ENCODE measurements at places on chromosomes 7 and 10.

DNA sequence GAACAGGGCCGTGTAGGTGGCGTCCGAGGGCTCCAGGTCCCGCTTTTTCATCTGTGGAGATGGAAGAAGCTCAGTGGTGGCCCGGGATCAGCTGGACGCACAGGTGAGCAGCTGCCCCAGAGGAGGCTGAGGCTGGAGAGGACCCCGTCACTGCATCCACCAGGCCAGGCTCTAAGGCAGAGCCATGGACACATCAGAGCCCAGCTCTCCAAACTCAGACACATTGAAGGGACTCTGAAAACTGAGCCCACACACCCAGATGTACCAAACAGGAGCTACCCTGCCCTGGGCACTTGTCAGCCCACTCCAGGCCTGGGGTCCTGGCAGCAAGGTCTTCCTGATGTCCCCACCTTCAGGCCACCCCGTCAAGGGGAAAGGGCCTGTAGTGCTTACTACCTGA is 8.8 kb downstream of the PTCD1 start:
- no peak for DNase-seq

GRCh38 chr7:121954803-121955202 is 81.8 kb downstream of the PTPRZ1 start:
- DNase-seq = no peak

DNA sequence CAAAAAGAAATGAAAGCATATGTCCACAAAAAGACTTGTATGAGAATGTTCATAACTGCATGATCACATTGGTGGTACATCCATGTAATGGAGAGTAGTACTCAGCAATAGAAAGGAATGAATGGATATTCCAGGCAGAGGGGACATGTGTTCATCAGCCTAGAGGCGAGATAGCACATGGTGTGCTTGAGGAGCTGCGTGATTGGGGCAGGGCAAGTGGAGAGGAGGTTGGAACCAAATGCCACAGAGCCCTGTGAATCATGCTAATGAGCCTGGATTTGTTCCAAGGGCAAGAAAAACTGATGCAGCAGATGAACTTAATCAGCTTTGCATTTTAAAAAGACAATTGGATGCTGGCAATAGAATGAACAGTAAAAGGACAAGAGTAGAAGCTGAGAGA is 73.3 kb downstream of the C10orf90 start:
- no peak for DNase-seq

- DNase-seq = no peak
Measured at GRCh38 chr7:87216701-87217508, 2.6 kb downstream of the TMEM243 start.

- no peak for DNase-seq
Measured at GRCh38 chr7:132830941-132831340, 250.9 kb downstream of the CHCHD3 start.

DNA sequence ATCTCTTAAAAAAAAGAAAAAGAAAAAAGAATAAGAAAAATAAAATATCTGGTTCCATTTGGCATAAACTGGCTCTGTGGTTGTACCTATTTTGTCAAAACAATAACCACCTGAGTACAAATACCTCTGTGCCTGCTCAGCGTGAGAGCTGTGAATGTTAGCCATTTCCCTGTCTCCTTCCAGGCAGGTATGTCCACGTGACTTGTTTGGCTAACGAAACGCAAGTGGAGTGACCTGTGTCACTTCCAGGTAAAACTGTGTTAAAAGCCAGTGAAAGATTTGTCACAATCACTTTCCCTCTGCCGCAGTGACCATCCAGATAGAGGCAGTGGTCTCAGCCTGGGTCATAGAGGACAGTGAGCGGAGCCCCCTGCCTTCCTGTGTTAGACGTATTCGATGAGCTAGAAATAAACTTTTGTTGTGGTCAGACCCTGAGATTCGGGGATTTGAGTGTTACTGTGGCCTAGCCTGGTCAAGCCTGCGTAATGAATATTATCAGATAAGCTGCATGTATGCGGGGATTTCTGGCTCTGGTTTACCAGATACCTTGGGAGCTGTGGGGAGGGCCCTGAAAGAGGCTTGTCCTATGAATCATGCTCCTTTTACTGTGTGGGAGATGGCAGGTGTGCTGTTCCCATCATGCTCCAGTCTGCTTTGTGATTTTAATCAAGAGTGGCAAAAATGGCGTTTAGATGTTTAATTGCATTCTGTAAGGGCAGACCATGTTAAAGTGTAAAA is 3.8 kb downstream of the PTER start:
- no peak for DNase-seq

DNA sequence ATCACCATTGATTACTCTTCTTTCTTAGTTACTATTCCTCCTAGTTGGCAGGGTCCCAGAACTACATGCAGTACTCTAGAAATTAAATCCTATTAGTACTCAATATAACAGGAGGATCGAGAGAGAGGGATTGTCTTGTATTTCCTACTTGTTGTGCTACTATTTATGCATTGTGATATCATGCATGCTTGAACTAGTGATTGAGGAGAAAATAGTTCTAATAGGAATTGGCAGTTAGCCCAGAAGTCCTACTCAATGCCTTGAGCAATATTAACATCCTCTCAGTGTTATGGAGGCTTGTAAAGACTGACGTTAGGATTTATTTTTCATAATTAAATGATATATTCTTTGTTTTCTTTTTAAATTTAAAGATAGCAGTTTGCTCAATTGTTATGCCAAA is 67.4 kb downstream of the FOXP2 start:
- no peak for DNase-seq

DNA sequence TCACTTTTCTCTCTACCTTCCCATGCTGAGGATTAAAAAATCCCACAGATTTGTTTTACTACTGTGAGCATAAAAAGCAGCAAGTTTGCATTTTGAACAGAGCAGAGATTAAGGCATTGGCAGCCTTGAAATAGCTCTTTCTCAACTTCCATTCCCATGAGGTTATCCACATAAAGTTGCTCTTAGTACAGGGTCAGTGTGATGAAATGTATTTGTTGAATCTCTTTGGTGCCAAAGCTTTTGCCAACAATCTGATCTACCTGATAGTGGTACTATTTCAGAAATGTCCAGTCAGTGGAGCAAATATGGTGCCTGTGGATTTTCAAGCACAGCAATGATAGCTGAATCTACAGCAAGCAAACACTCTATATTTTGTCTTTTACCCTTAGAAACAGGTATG is 254.8 kb downstream of the INHBA start:
- no peak for DNase-seq

GRCh38 chr7:106071356-106071998 is 40.6 kb downstream of the SYPL1 start:
- DNase-seq = peak; percentile 24

DNA sequence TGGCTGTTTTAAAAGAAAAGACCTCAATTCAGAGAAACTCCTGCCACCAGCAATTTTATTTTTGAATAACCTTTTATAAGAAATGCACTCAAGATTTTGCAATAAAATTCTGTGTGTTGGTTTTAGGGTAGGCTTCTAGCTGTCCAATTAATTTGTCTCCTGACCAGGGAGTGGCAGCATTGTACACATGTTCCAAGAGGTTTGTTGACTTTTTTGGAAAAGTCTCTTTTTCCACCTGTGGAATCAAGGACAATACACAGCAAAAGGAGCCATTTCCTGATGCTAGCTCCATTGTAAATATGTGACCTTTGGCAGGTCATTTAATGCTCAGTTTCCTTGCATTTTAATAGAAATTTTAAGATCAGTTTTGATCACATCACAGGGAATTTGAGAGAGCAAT is 1.8 kb downstream of the GIMAP5 start:
- DNase-seq = no peak

- no peak for DNase-seq
Measured at GRCh38 chr7:115230882-115231571, 309.1 kb downstream of the MDFIC start.

- no peak for DNase-seq
Measured at GRCh38 chr10:18252086-18252485, 111.9 kb downstream of the CACNB2 start.

- no peak for DNase-seq
Measured at GRCh38 chr10:77744245-77744644, 106.6 kb upstream of the KCNMA1 start.

Data from stimulated activated CD4-positive, alpha-beta T cell treated with anti-CD3 and anti-CD28 coated beads, TNF-alpha, amount 100 ng/mL, for 48 hours (primary cell).